ENCODE measurements at places on chromosomes 1 and 21.

DNA sequence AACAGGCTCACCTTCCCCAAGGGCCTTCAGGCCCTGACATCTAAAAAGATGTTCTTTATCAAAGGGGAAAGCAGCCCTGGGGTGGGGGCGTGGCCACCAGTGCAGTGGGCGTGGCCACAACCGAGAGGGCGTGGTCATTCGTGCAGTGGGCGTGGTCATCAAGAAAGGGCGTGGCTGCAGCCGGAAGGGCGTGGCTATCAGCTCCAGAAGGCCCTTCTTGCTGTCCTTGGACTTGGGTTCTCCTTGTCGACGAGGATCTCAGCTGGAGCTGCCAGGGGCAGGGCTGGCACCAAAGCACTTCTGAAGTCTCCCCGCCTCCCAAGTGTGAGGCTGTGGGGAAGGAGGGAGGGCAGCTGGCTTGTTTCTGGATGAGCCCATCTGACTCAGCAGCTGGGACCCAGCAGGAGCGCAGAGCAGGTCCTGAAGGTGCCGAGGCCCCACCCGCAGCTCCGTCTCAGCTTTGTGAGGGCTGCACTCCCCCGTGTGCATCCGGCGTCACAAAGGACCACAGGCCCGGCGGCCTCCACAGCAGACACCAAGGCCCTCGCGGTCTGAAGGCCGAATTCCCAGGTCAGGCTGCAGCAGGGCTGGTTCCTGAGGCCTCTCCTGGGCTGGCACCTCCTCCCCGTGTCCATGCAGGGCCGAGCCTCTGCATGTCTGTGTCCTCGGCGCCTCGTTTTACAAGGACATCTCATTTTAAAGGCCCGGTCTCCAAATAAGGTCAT is 12.8 kb downstream of the PDE9A start:
- DNase-seq = peak; percentile 53

- DNase-seq = peak; percentile 44
Measured at GRCh38 chr1:22143065-22144033, at the start of gene WNT4. WNT4 (minus strand) TSS chr1:22143097; CDS start chr1:22142922, 175 bp downstream.

DNA sequence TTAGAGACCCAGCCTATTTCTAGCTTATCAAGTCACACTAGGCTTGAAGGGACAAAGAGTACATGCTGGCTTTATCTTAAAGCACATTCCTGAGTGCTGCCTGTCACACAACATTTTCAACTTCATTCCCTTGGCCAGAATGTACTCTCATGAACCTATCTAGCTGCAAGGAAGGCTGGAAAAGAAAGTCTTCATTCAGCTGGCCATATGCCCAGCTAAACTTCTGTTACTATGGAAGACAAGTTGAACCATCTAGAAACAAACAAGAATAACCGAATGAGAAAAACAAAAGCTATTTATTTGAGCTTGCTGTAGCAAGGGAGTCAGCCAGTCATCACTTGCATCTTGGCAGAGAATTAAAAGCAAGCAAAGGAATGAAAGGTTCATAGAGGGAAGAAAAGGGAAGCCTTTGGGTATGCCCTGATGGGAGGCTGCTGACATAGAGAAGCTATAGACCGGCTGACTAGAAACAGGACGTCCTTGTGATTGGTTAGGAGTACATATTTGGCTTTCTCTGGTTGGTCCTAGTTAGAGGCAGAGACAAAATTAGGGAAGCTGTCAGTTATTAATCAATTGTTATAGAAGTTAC is 108.4 kb downstream of the NEK7 start:
- no peak for DNase-seq

GRCh38 chr1:145689922-145690321 is 17.2 kb downstream of the PDZK1 start:
- no peak for DNase-seq

DNA sequence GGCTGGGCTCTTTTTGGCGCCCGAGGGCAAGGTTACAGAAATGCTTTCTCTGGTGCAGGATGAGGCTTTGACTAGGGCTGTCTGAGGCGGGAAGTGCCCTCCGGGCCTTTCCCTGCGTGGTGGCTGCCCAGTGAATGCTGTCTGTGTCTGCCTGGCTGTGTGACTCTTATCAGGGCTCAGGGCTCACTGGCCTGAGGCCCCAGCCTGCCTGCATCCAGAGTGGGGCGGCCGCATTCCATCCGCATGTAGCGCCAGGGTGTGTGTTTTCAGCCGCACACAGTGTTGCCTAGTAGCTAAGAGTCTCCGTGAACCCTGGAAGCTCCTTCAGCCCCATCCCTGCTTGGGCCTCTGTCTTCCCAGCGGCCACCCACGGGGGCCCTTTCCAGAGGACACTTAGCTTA is 59.1 kb downstream of the FAAP20 start:
- DNase-seq = peak; percentile 77

- no peak for DNase-seq
Measured at GRCh38 chr1:57122031-57122430, 156.2 kb upstream of the C8B start.

GRCh38 chr21:43645976-43646375 is 13.3 kb downstream of the HSF2BP start:
- no peak for DNase-seq

DNA sequence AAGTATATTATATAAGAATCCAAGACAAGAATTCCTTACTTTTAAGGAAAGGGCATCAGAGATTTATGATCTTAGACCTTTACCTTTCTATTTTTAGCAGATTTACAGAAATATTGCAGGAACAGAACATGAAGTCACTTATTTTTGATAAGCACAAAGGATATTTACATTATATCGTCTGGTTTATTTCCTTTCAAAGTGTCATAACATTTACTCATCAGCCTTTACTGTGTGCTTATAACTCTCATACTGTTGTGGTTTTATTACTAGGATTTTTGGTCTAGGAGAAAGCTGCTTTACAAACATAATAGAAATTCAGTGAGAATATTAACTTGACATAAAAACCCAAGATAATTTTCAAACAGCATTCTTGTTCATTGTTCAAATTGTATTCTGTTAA is 47.6 kb downstream of the APP start:
- DNase-seq = no peak

Data from BE2C (cell line).